ENCODE measurements at places on chromosomes 4 and X. TPM values are rescaled to one million over a fixed set of nuclear protein-coding genes. Genes with fewer than 3 reads are reported as not detected.

DNA sequence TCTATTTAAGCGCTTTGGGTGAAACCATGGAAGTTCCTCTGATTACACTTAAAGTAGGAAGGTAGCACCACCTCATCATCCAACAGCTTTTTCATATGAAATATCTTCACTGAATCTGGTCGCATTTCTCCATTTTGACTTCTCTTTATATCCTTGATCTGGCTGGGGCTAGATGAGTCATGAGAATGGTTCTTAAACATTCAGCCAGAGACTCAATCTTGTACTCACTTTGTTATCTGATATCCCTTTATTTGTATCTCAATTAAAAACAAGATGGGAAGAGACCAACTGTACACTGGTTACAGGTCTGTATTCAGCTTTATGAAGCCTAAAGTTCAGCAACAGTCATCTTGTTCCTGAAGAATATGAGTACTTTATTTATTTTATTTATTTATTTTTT is 84.9 kb downstream of the CBLL2 start:
- DNase-seq, result no peak

GRCh38 chrX:139091066-139091465 is 379.5 kb upstream of the FGF13 start:
- no peak for DNase-seq

DNA sequence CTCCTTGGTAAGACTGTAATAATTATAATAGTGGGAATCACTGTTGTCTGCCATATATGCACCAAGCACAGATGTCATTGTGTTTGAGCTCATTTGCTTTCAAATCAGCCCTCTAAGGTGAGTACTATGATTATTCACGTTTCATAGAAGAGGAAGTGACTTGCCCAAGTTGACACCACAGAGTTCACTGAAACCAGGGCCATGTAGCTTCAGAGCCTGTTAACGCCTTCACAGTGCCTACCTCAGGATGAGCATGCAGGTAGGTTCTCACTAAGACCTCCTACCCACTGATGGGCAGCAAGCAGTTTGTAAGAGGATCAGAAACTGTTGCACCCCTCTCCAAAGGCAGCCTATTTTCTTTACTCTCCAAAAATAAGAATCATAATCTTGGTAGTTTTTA is 27.4 kb downstream of the TMPRSS11A start:
- no peak for DNase-seq

DNA sequence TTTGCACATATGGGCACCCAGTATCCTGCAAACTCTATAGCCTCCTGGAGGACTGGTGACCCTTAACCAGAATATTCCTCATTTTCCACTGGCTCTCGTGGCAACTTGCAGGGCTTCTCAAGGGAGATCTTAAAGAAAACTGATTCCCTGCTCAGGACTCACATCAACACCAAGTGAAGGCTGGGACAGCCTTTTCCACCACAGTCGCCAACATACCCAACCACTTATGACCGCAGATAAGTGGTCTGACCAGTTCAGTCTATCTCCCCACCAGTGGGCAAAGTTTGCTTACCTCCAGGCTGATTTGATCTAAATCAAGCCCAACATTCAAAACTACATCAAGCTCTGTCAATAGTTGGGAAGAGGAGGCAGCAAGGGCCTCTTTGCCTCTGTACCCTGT is 289.3 kb upstream of the GATB start:
- no peak for DNase-seq

The WDR17 gene
- 9.1 TPM for total RNA-seq

GRCh38 chr4:14079601-14080000 is 452.1 kb upstream of the BOD1L1 start:
- no peak for DNase-seq

The EIF1AX gene
- total RNA-seq, result 118 TPM

- DNase-seq, result no peak
Measured at GRCh38 chr4:17328141-17328815, 183.6 kb downstream of the QDPR start.

- no peak for DNase-seq
Measured at GRCh38 chr4:146437778-146438177, 84.0 kb downstream of the SLC10A7 start.

- no peak for DNase-seq
Measured at GRCh38 chr4:15771216-15772058, 6.7 kb upstream of the CD38 start.

DNA sequence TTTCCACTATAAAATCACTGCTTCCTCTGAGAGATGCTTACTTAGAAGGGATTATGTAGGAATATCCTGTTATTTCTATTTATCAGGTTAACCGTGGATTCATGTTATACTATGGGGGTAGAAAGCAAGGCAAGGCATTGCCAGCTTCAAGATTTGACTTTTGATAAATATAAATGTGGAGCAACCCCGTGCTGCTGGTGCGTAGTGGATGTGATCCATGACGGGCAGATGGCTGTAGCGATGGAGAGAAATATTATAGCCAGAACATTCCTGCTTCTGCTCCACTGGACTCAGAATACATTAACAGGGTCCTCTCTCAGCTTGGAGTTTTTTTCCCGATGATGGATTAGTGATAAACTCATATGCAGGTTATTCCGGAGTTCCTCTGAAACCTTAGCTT is 157.6 kb downstream of the TENM3 start:
- no peak for DNase-seq

DNA sequence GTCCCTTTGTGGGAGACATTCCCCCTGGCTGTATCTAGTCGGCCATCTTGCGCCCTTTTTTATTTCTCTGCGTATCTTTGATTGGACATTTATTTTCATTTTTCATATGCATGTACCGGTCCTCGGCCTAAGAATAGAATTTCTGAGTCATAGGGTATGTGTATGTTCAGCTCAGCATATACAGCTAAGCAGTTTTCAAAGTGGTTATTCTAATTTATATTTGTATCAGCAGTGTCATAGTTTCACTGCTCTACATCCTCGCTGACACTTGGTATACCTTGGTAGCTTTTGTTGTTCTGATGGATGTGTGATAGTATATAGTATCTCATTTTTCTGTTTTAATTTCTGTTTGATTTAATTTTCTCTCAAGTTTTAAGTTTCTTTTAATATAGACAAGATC is 38.7 kb downstream of the BEX3 start:
- DNase-seq, result no peak

The TENM3 gene
- 13.8 TPM for total RNA-seq

GRCh38 chr4:27474691-27475090 is 614.0 kb downstream of the STIM2 start:
- DNase-seq, result no peak

GRCh38 chr4:152462047-152462446 is 73.8 kb downstream of the FBXW7 start:
- DNase-seq, result no peak

The CTAG1B gene
- not detected for total RNA-seq

DNA sequence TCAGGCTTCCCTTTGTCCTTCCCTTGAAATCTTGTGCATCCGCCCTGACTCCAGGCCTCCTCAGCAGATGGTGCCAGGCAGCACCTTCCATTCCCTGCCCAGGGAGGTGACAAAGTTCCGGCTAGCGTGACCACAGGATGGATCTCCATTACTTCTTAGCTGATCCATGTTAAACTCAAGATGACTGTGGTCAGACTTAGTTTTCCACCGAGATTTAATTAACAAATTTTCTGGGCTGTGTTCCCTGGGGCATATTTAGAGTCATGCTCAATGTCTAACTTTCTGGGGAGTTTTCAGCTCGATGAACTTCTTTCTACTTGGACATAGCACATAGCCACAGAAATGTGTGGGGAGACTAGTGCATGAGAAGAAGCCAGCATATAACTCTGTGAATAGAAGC is 215.1 kb upstream of the SFRP2 start:
- DNase-seq, result no peak

The ING2 gene
- total RNA-seq, result 13.0 TPM

The TEC gene
- 2.9 TPM for total RNA-seq

- DNase-seq, result no peak
Measured at GRCh38 chr4:145796346-145796745, 116.4 kb downstream of the C4orf51 start.

GRCh38 chrX:47327902-47328301 is 42.5 kb upstream of the ZNF157 start:
- DNase-seq, result no peak

DNA sequence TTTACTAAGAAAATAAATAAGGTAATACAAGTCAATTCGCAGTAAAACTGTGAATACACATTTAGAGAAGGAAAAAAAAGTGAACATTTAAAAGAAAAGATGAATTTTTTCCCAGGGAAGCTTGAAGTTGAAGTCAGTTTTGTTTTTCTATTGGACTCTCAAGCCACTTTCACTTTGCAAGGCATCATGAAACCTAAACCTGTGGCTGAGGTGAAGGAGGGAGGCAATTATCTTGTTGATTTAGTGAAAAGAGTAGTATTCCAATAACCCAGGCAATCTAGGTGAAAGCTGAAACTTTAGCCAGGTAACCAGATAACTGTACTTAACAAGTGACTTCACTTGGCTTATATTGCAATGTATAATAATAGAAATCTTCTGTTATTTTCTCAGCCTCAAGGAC is 138.6 kb downstream of the HDX start:
- DNase-seq, result no peak

The CCDC158 gene
- total RNA-seq, result not detected

The GABRQ gene
- total RNA-seq, result 0.06 TPM

DNA sequence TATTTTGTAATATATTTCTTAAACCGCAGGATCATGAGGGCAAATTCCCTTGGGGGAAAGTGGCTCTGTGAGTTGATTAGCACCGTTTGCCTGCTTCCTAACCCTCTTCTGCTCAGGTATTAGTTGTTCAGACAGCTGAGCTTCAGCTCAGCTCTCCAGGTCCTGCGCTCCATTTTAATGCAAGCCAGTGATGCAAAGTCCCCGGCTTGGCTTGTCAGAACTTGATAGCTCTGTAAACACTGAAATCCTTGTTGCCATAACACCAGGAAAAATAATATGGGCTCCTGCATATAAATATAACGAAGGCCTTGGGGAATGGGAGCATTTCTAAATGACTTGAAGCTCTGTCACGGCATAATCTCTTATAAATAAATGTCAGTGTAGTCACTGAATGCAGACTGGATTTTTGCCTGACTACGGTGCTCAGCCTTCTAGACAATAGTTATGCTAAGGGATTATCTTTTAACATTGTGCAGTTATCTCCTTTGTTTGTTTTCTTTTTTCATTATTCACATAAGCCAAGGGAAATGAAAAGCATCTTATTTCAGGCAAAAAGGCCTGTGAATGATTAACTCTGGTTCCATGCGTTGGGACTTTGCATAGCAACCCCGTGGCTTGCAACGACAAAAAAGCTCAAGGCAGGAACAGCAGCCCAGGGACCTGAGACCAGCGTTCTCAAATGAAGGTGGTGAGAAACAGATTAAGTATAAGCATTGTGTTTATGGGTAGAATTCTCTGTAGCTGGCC is 253.2 kb downstream of the SPRY1 start:
- no peak for DNase-seq

The HMGB3 gene
- total RNA-seq, result 64.2 TPM

- no peak for DNase-seq
Measured at GRCh38 chr4:20680736-20681135, 19.5 kb upstream of the PACRGL start.

The MAGEA11 gene
- not detected for total RNA-seq

DNA sequence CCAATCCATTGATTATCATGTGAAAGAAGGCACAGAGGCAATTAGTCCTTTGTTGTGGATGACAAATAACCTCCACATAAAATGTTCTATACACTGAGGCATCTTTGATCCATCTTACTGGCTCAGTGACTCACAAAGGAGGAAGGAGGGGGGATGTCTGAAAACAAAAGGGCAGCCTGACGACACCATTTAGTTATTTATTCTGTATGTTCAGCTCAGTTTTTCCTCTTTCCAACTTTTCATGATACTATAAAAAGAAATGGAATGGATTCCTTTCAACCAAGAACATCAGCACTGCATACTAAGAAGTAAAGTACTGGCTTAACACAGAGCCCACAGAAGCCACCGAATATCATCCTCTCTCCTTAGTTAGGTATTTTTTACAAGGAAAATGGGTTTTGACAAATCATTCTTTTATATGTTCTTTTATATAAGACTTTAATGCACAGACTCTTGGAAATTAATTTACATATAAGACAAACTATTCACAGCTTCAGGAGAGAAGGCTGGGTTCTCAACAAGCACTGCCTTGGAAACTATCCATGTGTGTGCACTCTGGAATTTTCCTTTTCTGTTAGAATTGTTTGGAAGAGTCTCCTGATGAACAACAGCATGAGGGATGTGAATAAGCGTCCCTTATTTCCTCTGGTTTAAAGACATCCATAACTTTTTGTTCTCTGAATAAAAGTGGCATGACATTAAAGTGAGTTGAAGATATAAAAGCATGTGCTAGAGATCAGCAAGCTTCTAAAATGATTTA is 135.6 kb downstream of the TSPAN5 start:
- no peak for DNase-seq

DNA sequence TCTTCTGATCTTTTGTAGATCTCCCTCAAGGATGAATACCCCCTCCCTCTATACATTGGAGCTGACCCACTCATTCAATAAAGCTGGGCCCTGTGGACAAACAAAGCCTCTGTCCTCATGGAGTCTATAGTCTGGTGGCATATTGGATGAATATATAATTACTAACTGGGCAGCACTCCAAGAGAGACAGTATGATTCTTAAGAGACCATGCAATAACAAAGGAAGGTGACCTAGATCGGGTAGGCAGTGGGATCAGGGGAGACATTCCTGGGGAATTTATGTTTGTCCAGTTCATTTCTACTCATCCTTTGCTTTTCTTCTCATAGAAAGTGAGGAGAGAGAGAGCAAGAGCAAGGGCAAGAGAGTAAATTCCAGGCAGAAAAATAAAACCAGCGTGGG is 23.5 kb upstream of the CXCL13 start:
- DNase-seq, result no peak

DNA sequence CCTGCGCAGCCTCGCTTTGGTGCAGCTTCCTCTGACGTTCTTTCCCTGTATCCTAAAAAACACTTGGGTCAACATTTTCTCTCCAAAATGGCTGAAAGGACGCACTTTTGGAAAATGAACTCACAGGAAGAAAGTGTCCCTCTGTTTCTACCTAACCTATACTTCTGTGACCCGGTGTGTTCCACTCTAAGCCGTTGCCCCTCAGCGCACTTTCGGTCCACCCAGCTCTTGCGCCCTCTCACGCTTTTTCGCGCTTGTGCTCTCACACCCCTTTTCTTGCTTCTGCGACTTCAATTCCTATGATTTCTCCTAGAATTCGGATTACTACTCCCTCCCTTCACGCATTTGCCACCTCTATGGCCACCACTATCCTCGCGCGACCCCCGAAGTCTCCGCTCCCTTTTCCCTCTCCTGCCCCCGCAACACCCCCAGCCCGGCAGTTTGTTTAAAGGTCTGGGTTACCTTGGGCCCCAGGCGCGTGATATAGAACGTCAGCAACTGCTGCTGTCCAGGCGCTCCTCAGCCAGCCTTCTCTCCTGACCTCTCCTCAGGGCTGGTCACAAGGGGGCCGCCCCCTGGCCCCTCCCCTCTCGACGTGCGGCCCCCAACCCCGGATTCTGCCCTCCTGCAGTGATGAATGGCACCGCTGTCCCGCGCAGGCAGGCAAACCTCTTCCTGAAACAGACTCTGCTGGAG is at the start of gene USP51:
Gene USP51 (minus strand): TSS at position 535 of the 696 bp plus-strand sequence. CDS start 909 bp downstream, outside the sequence.
- DNase-seq, result no peak

Measured in NCI-H460 (cell line).